ENCODE measurements at places on chromosomes 7 and 10.
A peak's percentile ranks its signal among the peaks of the same experiment; 100 is the strongest.

- no peak for DNase-seq
Measured at GRCh38 chr10:86651021-86651471, 3.3 kb upstream of the OPN4 start.

GRCh38 chr10:1499359-1499957 is 237.9 kb downstream of the ADARB2 start:
- no peak for DNase-seq

DNA sequence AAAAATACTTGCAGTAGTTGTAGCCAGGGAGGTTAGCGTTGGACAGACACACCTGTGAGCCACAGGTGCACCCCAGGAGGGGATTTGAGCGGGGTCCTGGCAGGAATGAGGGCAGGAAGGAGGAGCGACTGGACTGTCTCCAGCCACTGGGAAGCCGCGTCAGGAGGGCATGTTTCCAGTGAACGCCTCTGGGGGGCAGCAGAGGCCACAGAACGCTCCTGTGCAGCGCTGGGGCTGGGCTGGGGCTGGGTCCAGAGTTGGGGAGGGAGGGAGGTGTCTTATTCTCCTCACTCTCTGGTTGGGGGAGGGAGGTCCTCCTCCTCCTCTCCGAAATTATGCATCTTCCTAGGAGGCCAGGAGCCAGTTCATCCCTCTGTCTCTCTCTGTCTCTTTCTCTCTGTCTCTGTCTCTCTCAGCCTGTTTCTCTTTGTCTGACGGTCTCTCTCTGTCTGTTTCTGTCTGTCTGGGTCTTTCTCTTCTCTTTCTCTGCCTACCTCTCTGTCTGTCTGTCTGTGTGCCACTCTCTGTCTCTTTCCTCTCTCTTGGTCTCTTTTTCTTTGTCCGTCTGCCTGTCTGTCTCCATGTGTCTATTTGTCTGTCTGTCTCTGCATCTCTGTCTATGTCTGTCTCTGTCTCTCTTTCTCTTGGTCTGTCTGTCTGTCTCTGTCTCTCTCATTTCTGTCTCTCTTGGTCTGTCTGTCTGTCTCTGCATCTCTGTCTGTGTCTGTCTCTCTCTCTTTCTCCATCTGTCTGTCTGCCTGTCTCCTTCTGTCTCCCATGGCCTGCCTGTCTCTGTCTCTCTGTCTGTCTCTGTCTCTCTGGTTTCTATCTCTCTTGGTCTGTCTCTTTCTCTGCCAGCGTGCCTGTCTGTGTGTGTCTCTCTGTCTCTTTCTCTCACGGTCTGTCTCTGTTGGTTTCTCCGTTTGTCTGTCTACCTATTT is 9.9 kb upstream of the PSMG3 start:
- peak; percentile 87 for DNase-seq

DNA sequence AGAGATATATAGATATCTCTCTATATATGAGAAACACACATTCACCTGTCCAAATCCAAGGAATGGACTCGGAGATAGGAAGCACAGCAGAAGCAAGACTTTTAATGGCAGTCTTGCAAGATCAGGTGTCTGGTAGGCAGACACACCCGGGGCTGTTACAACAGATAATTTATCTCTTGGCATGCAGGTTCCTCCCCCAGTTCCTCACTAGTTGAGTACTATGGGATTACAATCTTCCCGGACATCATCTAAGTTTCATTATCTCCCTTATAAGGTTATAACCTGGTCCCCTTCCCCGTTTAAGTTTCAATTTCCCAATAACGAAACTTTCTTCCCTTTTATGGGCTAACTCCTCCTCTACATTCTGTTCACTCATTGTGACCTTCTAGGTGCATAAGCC is 399.3 kb downstream of the PPP1R3A start:
- DNase-seq: no peak

DNA sequence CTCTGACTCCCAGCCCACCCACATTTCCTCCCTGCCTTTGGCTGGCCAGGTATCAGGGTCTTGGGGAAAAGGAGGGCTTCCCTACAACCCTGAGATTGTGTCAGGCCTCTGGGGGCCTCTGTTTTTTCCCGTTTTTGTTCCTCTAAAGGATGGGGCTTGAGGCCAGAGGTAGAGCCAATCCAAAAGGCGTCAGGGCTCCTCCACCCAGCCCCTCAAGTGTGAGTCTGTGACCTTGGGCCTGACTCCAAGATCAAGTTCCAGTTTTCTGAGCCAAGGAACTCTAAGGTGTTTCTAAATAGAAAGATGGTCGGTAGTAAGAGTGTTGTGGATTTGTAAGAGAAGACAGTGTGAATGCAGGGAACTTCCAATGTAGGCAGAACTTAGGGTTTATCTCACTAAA is 6.6 kb downstream of the EEPD1 start:
- no peak for DNase-seq

- DNase-seq: no peak
Measured at GRCh38 chr7:20220293-20220761, 3.1 kb upstream of the MACC1 start.

GRCh38 chr7:156625580-156625979 is 15.0 kb upstream of the RNF32 start:
- DNase-seq: no peak

GRCh38 chr10:72736176-72736827 is 44.4 kb downstream of the MCU start:
- DNase-seq: no peak

GRCh38 chr10:104330168-104331110 is 7.8 kb downstream of the ITPRIP start:
- no peak for DNase-seq

DNA sequence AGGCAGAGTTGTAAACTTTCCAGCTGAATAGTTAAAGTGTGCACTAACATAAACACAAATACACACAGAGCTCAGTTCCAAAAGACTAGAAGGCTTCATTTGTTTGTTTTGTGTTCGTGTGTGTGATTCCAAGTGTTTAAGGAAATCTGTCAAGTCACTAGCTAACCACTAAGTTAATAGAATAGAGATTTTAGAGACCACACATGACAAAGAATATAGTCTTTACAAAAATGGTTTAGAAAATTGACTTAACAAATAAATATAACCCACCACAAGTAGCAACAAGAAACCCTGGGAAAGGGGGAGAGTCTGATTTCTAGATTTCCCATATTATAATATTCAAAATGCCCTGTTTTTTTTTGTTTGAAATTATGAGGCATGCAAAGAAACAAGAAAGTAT is 209.4 kb downstream of the FZD1 start:
- DNase-seq: no peak

DNA sequence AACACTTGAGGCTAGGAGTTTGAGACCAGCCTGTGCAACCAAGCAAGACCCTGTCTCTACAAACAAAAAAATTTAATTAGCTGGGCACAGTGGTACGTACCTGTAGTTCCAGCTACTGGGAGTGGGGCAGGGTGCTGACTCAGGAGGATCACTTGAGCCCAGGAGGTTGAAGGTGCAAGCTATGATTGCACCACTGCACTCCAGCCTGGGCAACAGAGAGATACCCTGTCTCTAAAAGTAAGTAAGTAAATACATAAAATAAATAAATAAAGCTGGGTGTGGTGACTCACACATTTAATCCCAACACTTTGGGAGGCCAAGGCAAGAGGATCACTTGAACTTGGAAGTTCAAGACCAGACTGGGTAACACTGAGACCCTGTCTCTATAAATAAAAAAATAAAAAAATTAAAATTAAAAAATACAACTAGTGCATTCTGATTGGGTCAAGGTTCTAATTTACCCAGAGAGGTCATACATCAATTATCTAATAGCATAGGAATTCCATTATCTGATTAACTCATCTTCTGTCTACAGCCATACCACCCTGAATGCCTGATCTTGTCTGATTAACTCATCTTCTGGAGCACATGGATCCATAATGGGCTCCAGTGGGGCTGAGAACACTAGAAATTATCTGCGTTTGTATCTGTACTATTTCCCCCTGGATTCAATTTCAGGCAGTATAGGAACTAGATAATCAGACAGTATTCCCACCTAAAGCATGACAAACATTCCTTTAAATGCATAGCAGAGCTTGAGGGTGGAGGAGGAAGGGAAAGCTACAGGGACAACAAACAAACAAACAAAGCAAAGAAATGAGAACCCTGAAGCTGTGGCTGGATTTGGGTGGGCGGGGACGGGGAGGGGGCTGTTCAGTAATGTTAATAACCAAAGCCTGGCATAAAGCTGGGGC is 21.0 kb upstream of the HILPDA start:
- no peak for DNase-seq

DNA sequence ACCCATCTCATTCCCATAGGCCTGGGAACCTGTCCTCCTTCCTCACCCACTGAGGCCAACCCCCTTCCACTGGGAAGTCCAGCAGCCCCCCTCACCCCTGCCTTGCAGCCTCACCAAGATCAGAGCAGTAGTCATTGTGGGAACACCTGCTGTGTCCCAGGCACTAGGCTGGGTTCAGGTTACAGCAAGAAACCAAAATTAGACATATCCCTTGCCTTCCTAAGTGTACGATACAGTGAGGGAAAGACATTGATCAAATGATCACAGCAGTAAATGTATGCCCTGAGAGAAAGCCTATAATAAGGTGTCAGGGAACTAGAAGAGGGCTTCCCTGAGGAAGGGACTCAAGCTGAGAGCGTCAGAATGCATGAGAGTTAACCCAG is 17.0 kb upstream of the C10orf105 start:
- DNase-seq: no peak

- DNase-seq: no peak
Measured at GRCh38 chr7:36115448-36116321, 37.4 kb upstream of the EEPD1 start.

- DNase-seq: no peak
Measured at GRCh38 chr10:114507449-114507848, 103.1 kb upstream of the AFAP1L2 start.

DNA sequence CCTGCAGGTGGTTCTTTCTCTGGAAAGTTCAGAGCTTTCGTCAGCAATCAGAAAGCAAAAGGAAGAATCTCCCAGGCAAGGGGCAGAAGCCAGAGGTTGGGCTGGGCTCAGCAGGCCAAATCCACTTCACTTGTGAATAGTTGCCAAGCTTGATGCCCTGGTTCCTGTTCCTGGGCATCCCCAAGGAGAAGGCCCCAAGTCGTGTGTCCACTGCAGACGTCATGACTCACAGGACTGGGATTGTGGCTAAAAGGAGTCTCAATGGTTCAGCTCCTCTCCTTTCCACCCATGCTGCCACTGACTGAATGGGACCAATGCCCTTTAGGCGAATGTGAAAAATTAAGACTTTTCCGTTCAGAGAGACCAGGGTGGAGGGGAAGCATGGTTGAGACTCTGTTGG is 38.6 kb upstream of the TRIM8 start:
- no peak for DNase-seq

GRCh38 chr7:39199951-39200350 is 222.2 kb downstream of the POU6F2 start:
- no peak for DNase-seq

DNA sequence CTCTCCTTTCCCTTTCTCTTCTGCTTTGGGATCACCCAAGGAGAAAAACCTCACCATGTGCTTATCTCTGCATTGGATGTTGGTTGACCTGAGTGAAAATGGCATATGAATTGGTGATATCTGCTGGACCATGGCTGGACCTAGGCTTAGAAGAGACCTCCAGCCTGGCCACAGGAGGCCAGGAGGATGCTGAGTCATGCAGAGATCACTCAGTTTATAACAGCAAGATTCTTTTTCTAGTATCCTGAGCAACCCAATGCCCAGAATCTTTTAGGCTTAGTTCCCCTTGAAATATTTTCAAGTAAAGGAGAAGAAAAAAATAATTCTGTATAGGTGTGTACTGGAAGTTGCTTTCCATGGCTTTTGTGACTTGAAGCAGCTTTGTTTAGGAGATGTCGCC is 236.3 kb downstream of the KLF6 start:
- no peak for DNase-seq

DNA sequence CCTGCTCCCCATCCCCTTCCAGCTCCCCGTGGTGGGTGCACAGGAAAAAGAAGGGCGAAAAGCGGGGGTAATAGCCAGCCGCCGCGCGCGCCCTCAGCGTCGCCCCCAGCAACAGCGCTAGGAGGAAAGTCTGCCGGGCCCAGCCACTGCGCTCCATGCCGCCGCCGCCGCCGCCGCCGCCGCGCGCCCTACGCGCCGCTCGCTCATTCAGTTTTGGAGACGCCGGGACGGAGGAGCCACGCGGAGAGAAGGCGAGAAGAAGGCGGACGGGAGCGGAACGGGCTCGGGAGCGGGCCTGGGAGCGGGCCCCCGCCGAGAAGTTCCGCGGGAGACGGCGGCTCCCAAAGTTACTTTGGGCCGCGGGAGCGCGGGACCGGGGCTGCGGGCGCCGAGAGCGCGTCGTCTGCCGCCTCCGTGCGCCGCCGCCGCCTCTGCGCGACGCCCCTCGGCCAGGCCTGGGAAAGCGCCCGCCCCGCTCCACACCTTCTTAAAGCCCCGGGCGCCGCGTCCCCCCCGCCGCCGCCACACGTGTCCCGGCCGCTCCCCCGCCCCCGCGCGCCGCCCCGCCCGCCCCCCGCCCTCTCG is at the start of gene RELN:
RELN (minus strand) TSS at position 459 of the 585 bp plus-strand sequence; CDS start at position 157, 302 bp downstream.
- DNase-seq: peak; percentile 66

DNA sequence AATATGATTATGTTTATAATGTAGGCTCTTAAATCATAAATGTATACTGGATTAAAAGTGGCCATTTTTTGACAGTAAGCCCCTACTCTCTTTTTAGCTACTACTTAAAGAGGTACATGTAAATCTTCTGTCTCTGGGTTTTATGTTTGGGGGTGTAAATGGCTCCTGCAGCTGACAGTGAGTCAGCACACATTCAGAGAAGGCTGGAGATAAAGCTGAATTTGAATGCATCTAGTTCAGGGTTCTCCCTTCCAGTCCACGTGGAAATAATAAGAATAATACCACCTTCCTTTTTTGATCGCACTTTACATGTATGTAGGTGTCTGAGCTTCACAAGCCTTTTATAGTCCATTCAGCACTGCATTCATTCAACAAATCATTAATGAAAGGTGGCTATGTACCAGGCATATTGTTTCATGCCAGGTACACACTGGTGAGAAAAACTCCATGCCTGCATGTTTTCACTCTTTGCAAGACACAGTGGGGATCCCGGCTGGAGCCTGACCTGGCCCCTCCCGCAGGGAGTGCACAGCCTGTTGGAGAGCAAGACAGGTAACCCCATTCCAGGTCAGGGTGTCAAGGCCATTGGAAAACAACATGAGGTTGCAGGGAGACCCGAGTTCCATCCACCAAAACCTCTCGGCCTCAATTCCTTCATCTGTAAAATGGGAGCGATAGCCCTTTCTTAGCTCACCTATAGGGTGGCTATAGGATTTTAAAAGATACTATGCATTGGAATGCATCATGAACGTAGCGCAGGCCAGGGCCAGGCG is 107.5 kb upstream of the ANLN start:
- no peak for DNase-seq

GRCh38 chr10:78362406-78363022 is 328.9 kb downstream of the RPS24 start:
- no peak for DNase-seq

Measured in nephron progenitor cell (in vitro differentiated cells).